A549 treated with CpdA at 1 μM for 4 hours (cell line): ENCODE measurements at places on chromosomes 7 and 10. TPM values are rescaled to one million over a fixed set of nuclear protein-coding genes. Genes with fewer than 3 reads are reported as not detected.

The CFAP43 gene
- 0.16 to 0.22 TPM (median 0.22 TPM) in 5 replicates for total RNA-seq

The ACSL5 gene
- 0.08 to 0.21 TPM (median 0.13 TPM) in 5 replicates for total RNA-seq

The IFIT1 gene
- 4.4 to 7.2 TPM (median 6.0 TPM) in 5 replicates for total RNA-seq

The ZNF425 gene
- 1.0 to 1.5 TPM (median 1.4 TPM) in 5 replicates for total RNA-seq
